HAP-1 (cell line): ENCODE measurements at places on chromosomes 1 and 21.

GRCh38 chr1:108815566-108815965, 41.3 kb downstream of the AKNAD1 start:
- DNase-seq = no peak

GRCh38 chr1:20700636-20701215, 17.1 kb downstream of the KIF17 start:
- DNase-seq = no peak

DNA sequence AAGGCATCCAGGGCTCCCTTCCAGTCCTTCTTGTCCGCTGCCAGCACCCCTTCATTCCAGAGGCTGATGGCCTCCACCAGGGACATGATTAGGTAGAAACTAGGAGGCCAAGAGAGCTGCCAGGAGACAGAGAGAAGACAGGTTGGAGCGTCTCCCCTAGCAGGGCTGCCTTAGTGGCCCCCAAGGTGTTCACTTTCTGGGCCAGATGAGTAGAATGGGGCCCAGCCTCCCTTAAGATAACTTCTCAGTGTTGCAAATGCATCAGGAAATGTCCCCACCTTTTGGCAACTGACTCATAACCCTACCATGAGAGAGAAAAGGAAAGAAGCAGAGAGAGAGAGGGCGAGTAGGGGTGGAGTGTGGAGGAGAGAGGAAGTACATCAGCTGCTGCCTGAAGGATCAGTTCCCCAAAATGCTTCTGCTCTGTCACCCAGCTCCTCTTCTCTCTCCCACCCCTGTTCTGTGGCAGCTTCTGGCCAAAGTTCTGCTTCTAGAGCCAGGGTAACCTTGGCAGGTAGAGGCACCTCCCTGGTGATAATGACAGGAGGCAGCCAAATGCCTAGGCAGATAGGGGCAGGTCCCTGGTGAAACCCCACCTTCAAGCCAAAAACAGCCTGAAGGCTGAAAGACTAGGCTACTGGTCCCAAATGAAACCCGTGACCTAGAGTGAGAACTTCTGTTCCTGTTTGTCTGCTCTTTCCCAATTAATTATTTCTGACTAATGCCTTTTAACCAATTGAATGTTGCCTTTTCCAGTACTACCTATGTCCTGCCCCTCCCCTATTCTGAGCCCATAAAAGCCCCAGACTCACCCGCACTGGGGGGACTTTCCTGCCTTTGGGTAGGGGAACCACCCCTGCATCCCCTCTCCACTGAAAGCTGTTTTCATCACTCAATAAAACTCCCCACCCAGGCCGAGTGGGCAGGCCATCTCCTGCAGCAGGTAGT, at the start of gene NCF2:
Gene NCF2 (minus strand): TSS at position 216 of the 948 bp plus-strand sequence. CDS start 130 bp downstream, at position 86.
- DNase-seq = no peak

- no peak for DNase-seq
Measured at GRCh38 chr1:81666586-81666985, 134.1 kb upstream of the ADGRL2 start.

GRCh38 chr1:21586846-21587601, 77.8 kb downstream of the ALPL start:
- DNase-seq = peak; percentile 30

DNA sequence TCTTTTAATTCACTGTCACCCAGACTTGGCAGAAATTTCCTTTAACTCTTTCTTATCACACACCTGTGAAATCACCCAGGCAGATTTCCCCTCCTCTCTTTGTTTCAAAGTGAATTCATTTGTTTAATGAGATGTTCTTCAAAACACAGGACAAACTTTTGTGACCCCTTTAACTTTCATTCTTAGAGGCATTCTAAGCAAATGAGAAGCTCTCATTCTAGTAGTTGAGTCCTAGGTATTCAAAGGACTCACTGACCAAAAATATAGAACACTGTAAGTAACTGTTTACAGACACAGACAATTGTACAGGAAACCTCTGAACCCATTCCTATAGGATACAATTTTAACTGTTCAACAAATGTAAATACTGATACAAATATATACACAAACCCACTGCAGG, 16.9 kb downstream of the LRRC8C start:
- no peak for DNase-seq

- no peak for DNase-seq
Measured at GRCh38 chr1:219732814-219733491, 120.0 kb upstream of the ZC3H11B start.

DNA sequence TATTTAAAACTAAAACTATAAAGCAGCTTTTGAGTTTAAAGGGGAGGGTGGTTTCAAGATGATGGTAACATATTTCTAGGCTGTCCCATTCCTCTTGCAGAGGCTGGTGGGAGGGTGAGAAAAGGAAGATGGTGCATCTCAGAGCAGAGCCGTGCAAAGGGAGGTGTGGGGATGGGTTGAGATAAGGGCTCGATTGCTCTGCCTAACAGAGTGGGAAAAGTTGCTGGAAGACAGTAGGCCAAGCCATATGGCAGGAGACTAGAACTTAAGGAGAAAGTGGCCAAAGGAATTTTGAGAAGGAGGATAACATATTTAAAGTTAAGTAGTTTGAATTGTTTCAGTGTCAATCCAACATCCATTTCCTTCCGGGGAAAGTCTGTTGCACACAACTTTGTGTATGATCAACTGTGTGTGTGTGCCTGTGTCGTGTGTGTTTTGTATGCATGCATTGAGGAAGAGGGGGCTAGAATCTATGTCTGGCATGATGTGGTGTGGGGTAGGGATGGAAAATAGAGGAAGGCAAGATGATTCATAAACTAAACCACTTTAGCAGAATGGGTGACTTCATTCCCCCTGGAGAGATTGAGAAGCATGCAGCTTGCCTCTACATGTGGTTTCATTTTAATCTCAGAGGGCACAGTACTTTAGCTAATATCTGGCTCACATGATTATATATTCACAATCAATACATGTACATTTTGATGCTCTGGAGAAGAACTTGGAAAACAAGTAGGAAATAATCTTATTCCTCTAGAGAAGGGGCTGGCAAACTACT, 145.0 kb upstream of the DNAH14 start:
- DNase-seq = no peak
